ENCODE measurements at places on chromosomes 16 and 17.

DNA sequence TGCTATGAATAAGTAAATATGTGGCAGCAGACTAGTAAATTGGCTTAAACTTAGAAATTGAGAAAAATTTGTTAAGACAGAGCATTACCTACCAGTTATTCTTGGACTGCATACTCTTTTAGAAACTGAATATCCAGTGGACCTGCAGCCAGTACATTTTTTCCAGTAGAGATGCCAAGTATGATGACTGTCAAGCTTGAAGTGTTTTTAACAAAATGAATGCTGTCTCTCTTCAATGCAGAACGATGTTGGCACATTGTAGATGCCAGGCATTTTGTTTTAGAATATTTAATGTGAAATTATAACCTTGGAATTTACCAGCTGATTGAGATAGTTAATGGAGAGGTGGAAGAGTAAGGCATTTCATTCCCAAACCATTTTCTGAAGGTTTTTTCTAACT, 52.5 kb downstream of the NFAT5 start:
- DNase-seq = no peak

- no peak for DNase-seq
These were observed 60.4 kb upstream of the IRX6 start for GRCh38 chr16:55263271-55264250.

DNA sequence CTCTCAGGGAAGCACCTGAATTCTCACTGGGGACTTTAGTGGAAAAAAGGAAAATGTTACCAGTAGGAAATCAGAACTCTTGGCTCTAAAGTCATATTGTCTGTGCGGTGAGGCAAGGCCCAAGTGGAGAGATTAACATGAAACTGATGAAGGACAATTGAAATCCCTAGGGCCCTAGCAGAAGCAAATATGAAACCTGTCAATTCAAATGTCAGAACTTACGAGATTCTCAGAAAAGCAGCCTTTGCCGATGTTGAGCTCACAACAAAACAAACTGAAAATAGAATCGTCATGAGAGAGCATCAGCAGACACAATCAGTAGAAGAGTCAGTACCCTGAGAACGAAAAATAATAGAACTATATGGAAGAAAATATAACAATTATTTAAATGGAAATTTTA, 108.8 kb downstream of the ELAC2 start:
- DNase-seq = no peak

DNA sequence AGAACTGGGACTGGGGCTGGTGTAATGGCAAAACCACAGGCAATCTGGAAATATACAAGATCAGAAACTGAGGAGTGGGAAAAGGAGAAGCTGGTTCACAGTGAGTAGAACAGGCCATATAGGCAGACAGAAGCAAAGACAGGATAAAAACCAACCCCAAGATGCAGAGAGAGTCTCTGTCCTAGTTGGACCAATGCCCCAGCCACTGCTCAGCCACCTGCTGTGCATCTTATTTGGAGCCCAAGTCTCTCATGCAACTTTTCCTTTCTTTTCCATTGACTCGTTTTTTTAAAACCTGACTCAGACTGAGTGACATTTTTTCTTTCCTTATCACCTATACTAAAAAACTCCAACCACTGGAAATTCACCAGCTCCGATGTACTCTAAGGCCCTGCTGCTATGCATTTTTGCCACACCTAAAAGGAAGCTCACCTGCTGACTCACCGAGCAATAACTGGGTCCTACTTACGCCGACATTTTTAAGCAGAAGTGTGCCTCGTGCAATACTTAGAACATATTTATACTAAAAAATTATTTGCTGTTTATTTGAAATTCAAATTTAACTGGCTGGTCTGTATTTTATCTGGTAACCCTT, 100.8 kb upstream of the XYLT1 start:
- DNase-seq = no peak

GRCh38 chr17:32486111-32486700, 587 bp upstream of the CDK5R1 start:
- peak; percentile 73 for DNase-seq

- no peak for DNase-seq
These were observed 608.5 kb downstream of the KCNJ18 start for GRCh38 chr17:22300731-22301352.

GRCh38 chr17:17084317-17084835, 42.1 kb downstream of the MPRIP start:
- no peak for DNase-seq

DNA sequence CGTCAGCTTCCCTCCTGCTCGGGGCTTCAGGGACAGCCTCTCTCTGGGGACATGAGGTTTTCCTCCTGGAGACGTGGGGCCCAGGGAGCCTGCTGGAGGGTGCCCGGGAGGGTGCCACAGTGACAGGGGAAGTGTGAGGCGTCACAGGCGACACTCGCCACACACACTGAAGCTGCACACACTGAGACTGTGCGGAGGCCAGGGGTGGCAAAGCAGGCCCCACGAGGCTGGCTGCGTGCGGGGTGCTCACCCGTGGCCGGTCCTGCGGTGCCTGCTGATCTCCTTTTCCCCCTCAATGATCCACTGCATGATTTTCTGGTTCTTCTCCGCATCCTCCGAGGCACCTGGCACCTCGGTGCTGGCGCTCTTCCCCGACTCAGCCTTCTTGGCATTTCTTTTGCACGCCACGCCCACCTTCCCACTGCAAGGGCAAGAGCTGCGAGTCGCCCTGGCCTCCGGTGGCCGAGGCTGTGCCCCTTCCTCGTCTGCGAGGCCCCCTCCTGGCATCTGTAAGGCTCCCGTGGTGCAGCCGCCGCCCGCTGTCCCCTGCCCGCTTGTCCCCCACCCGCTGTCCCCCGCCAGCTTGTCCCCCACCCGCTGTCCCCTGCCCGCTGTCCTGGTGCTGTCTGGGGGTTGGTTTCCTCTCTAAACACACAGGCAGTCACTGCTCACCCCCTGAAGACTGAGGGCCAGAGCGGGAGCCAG, 14.0 kb downstream of the PDIA2 start:
- DNase-seq = no peak

GRCh38 chr17:30086896-30087295, 29.7 kb upstream of the NSRP1 start:
- no peak for DNase-seq

- no peak for DNase-seq
These were observed 50.1 kb downstream of the PECAM1 start for GRCh38 chr17:64340557-64340956.

DNA sequence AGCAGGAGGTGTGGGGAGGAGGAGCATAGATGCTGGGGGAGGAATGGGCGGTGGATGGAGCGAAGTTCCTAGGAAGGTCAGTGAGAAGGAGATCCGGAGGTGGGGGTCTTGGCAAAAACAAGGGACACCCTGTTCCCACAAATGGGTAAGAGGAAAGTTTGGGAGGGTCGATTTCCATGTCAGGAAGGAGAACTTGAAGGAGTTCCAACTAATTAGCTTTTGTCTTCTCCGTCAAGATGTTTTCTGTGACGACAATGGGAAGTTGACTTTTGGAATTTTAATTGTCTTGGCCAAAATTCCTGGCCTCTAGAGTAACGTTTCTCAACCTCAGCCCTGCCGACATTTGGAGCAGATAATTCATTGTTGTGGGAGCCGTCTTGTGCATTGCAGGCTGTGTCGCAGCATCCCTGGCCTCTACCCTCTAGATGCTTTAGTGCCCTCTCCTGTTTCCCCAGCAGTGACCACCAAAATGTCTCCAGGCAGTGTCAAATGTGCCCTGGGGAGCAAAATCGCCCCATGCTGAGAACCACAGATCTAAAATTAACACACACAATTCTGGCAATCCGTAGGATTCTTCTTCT, 97.1 kb downstream of the PITPNC1 start:
- DNase-seq = no peak

DNA sequence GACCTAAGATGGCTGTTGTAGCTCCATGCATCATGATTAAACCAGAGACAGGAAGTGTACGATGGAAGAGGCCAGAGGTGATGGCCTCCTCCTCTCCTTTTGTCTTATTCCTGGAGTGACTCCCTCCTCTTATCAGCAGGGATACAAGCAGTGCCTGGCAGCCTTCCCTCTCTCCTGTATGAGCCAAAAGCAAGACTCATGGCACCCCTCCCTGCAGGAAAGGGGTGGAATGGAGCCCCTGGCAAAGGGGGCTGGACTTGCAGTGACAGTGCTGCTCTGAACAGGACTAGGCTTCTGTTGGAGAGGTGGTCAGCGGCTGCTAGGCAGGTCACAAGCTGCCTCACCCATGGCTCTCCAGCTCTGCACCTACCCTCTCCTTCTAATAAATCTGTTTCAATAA, 8.4 kb downstream of the TXNL4B start:
- DNase-seq = no peak

DNA sequence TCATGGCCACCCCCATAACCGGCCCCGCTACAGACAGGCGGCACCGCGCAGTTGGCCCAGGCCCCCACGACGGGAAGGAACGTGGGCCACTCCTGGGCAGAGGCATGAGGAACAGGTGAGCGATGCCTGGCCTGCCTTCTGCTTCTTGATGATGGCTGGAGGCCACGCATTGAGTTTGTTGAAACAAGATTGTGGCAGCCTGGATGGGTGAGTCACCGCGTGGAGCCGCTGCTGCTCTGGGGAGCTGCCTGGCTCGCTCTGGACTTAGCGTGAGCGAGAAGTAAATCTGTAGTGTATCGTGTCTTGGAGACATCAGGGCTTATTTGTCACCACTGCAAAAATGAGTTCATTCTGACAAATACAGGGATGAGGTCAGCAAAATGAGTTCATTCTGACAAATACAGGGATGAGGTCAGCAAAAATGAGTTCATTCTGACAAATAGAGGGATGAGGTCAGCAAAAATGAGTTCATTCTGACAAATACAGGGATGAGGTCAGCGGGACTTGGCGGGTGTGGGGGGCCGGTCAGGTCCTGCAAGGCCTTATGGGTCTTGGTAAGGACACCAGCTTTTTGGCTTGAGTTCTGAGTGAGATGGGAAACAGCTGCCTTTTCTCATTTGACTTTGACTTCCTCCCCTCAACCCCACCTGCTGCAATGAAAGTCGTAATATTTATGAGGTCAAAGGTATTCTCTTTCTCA, 93.0 kb downstream of the SEC14L1 start:
- no peak for DNase-seq

GRCh38 chr16:72805486-72805885, 242.4 kb downstream of the ZFHX3 start:
- no peak for DNase-seq

GRCh38 chr16:86082418-86083030, 183.6 kb downstream of the IRF8 start:
- no peak for DNase-seq

DNA sequence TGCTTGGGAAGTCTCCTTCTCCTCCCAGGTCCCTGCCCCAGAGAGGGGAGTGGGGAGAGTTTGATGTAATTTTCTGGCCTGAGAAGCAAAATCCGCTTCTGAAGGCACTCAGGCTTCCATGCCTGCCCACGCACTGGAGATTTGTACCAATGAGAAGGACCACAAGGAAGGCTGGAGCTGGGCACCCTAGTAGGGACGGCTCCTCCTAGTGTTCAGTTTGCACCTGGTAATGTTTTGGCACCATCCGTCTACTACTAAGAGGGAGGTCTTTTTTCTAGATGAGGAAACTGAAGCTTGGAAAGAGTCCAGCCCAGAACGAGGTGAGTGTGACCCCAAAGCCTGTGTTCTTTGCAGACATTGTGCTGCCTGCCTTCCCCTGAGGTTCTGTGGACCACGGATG, 83.6 kb upstream of the NLRP1 start:
- DNase-seq = no peak

- DNase-seq = no peak
These were observed at the start of gene SEBOX for GRCh38 chr17:28364665-28365363. SEBOX (minus strand) TSS chr17:28365199; CDS start chr17:28365151, 48 bp downstream.

DNA sequence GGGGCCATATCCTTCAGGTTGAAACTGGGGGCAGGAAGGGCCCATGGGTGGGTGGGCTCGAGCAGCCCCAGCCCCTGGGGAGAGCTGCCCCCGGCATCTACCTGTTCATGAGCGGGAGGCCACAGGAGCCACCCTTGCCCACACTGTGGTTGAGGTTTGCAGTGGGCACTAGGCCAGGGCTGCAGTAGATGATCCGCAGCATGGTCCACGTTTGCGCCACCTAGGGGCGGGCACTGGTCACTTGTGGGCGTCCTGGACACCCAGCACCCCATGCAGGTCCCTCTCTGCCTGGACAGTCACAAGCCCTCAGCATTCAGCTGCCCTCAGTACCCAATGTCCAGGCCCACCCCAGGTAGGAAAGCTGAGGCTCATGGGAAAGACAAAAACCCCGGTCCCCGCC, 1.8 kb upstream of the JMJD8 start:
- no peak for DNase-seq

- DNase-seq = peak; percentile 21
These were observed 1.1 kb upstream of the TRPV3 start for GRCh38 chr17:3558603-3559269.

- DNase-seq = no peak
These were observed 29.9 kb downstream of the MAP3K3 start for GRCh38 chr17:63652106-63652505.

DNA sequence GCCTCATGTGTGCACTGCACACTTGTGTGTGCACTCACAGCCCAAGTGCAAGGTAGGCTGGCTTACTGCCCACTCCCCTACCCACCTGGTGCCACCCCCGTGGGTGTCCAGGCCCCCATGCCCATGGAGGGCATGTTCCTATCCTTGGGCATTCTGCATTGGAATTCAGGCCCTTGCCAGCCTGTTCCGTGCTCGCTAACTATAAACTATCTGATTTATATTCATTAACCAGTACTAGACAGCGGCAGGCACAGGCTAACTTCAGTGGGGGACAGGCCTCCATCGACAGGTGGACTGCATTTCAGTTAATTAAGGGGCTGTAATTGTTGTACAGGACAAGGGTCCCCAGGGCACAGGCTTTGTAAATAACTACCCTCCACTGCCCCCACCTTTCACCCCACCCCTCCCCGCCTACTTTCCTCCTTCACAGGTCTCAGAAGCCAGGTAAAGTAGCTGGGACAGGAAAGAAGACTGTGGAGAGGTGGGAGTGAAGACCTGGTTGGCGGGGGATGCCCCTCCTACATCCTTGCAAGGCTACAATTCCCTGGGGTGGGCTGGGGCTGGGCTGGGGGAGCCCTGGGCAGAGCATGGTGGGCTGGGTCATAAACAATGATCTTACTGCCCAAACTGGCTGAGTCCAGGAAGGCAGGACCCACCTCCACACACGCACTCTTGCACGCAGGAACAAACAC, 119.0 kb upstream of the LHX1 start:
- DNase-seq = no peak

DNA sequence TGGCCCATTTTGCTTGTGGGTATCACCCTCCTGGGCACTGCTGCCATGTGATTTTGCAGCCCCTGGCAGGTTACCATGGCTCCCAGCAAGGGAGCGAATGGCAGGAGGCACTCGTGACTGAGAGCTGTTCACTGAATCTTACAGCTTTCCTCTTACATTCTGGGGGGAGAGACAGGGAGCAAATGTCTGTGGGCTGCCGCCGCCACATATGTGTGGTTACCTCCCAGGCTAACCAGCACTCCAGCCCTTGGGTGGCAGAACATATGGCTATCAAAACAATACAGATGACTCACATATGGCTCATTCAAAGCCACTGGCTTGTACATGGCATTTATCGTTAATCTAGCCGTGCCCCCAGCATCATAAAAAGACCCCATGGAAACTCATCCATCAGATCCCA, 19.8 kb downstream of the GTF3C1 start:
- DNase-seq = no peak
